ENCODE measurements at places on chromosomes 2 and 18.

DNA sequence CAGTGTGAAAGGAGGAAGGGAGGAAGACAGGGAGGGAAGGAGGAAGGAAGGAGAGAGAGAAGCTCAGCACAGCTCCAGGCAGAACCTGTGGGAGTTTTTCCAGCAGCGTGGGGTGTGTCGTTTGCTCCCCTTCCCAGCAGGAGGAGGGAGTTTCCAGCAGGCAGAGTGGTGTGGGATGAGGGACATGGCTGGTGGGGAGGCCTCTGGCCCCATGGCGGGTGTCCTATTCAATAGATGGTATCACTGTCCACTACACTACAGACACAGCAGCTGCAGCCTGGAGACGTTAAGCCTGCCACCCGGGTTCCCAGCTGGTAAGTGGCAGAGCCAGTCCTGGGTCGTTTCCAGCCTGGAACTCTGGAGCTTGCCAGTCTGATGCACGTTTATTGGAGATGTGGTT is 44.7 kb downstream of the GLI2 start:
- no peak for DNase-seq

GRCh38 chr2:139124271-139124670 is 344.1 kb upstream of the NXPH2 start:
- DNase-seq = no peak

GRCh38 chr2:19868701-19869580 is 32.8 kb downstream of the TTC32 start:
- DNase-seq = peak; percentile 71

GRCh38 chr2:129117434-129117833 is 798.8 kb upstream of the HS6ST1 start:
- no peak for DNase-seq

DNA sequence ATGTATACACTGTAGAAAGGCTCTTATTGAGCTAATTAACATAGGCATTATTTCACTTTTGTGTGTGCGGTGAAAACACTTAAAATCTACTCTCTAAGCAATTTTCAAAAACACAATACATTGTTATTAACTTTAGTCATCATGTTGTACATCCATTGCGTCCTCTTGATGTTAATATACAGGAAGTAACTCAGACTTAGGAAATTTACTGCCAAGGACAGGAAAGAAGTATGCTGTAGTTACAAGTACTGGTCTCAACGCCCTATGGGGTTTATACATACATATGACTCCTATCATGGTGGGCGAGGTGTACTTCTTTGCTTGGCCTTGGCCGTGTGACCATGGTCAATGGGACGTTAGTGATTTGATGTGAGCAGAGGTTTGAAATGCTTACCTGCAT is 15.5 kb downstream of the SCTR start:
- no peak for DNase-seq

DNA sequence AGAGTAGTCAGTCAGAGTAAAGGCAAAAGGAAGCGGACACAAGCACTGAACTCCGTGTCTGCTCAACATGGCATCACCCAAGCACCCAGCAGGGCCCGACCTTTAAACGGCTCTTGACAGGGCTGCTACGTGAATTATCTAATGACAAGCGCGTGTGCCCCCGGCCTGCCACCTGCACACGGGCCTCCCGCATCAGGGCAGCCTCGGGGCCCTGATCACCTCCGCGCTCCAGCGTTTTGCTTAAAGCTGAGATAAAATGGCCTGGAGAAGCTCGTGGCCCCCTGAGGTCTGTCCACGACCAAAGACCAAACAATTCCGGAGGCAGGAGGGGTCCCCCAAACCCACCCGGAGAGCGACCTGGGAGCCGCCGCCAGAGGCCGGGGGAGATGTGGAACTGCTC is 376 bp downstream of the NDUFA10 start:
- no peak for DNase-seq

DNA sequence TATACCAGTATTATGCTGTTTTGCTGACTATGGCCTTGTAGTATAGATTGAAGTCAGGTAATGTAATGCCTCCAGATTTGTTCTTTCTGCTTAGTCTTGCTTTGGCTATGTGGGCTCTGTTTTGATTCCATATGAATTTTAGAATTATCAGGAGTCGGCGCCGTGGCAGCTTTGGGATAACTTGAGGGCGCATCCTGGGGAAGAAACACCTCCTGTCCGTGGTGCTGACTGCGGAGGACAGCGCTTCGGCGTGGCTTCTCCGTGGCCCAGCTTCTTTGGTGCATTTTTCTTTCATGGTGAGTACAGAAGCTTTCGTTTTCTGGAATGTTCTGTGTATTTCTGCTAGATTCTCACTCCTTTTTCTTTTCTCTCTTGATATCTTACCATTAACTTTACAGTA is 25.2 kb downstream of the CCDC74A start:
- DNase-seq = no peak

DNA sequence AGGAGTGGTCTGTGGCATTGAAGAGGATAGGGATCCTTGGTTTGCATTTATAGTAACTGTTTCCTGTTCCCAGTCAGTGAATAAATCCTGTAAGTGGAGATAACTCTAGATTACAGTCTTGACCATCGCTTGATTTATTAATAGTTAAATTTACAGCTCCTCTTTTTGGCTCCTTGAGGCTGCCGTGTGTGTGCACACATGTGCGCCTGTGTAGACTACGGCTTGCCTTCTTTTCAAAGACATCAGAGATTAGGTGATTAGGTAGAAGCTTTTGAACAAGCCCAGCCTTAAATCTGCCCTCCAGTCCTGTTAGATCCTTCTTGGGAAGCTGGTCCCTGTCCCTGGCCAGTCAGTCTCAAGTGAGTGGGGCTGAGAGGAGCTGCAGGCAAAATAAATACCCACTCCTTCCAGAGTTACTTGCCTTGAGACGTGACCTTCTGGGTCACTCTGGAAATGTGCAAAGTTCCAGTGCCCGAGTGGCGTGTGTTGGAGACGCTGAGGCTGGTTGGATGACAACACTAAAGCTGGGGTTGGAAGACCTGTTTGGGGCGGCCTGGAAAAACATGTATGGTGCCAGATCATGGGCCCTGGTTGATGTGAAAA is 32.0 kb downstream of the TCF7L1 start:
- no peak for DNase-seq

DNA sequence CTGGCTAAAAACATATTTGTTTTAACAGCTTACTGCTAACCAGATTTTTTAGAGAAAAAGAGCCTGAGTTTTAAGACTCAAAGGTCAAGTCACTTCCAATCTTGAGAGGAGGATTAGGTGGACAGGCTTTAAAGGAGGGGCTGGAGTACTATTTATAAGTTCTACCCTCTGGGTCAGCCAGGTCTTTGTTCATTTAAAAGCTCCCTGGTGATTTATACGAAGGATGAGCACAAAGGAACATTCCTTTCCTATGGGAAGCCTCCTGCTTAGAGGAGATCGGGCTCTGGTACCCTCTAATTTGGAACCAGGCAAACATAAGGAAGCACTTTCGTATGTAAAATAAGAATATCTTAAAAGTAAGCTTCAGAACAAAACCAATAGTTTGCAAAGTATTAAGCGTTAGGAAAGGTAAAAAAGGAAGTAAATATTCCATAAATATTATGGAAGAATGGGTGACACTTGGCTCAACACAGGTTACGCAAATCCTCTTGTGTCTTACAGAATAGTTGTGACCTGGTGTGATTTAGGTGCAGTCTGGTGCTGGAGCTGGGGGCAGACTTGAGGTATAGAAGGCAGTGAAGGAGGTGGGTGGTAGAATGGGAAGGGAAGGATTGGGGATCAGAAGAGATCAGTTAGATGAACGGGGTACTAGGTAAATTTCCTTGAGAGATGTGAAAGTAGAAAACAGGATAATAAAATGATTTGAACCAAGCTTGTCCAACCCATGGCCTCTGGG is 35.6 kb downstream of the PDE6D start:
- DNase-seq = no peak

DNA sequence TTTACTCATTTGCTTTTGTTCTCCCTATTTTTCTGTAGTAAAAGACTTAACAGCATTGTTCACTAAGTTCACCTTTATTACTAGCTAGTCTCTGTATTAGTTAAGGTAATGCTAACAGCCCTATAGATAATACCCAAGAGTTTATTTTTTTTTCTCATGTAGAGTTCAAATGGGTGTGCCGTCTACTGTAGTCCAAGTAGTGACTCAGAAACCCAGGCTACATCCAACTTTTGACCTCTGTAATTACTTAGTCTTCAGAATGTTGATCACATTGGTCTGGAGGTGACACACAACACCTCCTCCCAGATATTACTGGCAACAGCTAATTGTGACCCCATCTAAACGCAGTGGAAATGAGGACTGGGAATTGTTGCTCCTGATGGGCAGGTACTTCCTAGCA is 7.7 kb downstream of the COQ10B start:
- no peak for DNase-seq

DNA sequence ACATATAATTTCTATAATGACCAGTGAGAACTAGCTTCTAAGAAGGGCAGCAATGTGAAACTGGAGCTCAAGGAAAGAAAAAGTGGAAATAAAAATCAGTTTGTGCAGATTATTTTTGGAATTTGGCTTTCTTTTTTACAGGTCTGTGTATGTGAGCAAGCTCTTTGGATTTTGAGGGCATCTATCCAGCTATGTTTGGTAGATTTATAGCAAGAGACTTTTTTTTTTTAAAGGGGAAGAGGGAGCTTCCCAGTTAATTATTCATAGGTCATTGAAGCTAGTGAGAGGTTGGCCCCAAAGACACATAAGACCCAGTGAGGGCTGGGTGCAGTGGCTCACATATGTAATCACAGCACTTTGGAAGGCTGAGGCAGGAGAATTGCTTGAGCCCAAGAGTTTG is 24.0 kb upstream of the COLEC12 start:
- no peak for DNase-seq

- no peak for DNase-seq
Measured at GRCh38 chr2:45922577-45922988, 271.1 kb downstream of the PRKCE start.

DNA sequence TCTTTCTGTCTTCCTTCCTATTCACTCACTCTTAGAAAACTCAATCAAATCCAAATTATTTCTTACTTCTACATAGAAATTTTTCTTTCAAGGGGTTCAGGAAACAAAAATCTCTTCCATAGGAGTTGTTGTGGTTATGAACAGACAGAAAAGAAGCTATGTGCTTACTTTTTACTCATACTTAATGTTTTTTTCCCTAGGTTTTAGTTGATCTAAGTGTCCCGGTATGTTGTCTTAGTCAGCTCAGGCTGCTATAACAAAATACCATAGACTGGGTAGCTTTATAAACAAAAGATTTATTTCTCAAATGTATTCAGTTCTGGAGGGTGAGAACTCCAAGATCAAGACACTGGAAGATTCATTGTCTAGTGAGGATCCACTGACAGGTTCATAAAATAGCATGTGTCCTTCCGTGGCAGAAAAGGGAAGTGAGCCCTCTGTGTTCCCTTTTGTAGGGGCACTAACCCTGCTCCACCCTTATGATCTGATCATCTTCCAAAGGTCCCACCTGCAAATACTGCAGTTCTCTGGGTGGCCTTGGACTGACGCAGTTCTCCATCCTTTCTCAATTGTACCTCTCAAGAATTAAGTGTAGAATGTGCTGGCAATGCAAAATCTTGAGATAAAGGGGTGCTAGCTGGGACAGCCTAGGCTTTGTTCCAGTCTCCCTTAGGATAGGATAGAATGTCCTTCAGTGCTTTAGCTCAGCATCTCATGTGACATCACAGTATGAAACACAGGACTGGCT is 14.4 kb upstream of the VRK2 start:
- peak; percentile 25 for DNase-seq

GRCh38 chr2:195498176-195498575 is 158.8 kb upstream of the SLC39A10 start:
- peak; percentile 6 for DNase-seq

DNA sequence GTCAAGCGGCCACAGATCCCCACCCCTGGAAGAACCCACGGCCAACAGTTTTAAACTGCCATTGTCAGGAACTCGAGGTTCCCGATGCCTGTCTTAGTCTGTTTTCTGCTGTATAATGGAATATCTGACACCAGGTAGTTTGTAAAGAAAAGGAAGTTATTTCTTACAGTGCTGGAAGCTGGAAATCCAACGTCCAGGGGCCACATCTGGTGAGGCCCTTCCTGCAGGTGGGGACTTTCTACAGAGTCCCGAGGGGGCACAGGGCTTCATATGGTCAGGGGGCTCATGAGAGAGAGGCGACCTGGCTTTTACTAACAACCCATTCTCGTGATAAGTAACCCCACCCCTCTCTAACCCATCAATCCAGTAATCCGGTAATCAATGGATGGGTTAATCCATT is 501.6 kb upstream of the MYT1L start:
- DNase-seq = no peak

DNA sequence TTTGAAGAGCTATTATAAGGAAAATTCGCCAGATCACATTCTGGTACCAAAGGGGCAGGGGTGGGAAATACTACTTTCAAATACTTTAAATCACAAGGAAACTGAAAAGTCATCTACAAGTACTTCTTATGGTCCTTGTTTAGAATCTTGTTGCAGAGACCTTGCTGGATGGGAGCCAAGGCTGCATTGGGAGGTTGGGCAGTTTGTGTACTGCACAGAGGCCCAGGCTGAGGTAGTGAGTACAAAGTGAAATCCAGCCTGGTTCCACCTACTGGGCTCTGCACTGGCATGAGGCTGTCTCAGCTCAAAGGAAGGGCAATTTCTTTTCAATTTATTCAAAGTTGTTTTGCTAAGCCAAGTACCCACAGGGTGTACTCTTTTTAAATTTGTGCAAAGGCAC is 140.3 kb upstream of the DLX2 start:
- no peak for DNase-seq

GRCh38 chr2:203871371-203871983 is 3.9 kb downstream of the CTLA4 start:
- no peak for DNase-seq

- DNase-seq = no peak
Measured at GRCh38 chr18:23377669-23378301, 75.3 kb upstream of the RIOK3 start.

- peak; percentile 58 for DNase-seq
Measured at GRCh38 chr2:68737711-68738110, 3.1 kb downstream of the ARHGAP25 start.

DNA sequence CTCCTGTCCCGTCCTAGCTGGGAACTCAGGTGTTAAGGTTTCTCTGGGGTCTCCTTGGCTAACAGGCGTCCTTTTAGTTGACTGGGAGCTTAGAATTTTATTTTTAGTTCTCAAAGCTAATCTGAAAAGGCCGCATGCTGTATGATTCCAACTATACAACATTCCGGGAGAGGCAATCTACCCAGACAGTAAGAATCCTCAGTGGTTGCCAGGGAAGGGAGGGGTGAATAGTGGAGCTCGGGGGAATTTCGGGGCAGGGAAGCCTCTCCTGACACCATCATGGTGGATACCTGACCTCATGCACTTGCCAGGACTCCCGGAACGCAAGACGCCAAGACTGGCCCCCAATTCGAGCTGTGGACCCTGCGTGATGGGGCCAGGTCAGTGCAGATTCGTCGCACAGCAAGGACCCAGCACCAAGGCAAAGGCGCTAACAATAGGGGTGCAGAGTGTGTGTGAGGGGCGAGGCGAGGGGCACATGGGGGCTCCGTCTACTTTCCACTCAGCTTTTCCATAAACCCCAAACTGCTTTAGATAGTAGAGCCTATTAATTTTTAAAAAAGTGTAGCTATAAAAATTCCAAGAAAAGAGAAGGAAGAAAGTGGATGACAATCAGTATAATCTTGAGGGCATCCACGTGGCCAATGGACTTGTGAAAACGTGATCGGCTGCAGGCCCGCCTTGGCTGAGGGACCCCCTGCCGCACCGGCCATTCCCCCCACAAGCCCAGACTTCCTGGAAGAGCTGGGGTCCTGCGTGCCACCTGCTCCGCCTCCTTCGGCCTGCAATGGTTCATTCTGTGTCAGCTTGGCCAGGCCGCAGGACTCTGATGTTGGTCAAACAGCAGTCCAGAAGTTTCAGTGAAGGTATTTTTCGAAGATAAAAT is 17.3 kb downstream of the PDCD1 start:
- DNase-seq = no peak

Data from germinal center (tissue), 1 donor.